ENCODE measurements at places on chromosomes 1 and 21.
A peak's percentile ranks its signal among the peaks of the same experiment; 100 is the strongest.

DNA sequence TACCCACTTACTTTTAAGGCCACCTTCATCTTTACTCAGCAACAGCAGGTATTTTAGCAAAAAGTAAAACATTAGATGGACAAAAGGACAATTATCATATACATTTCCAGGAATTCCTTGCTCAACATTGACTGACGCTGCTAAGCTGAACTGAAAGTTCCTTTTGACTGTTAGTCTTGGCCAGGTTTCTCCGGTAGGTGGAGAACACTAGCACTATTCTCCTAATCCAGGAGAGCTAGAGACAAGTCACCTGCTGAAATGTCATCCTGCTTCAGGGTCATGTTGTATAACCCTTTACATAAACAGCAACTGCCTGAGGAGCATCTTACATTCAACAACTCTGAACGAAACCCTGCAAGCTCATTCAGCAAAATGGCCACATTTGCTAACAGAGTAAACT, 109.0 kb upstream of the ESRRG start:
- DNase-seq = no peak

DNA sequence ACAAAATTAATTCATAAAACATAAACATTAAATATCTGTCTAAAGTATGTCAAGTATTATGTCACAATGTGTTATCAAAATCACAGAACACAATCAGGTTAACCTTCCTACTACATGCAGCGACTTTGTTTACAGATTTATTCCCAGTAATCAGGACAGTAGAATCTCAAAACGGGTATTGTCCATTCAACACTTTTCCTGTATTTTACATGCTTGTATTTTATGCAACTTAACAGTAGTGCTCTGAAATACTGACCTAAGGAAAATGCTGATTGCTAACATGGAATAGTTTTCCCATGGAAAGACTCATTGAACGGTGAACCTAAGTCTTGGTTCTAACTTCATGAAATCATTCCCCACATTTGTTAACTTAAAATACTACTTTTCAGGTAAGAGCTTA, 2.3 kb downstream of the SERBP1 start:
- no peak for DNase-seq

- DNase-seq = no peak
Measured at GRCh38 chr1:46532095-46532494, 19.4 kb downstream of the KNCN start.

GRCh38 chr1:44557778-44558177, 116.5 kb downstream of the TMEM53 start:
- no peak for DNase-seq

DNA sequence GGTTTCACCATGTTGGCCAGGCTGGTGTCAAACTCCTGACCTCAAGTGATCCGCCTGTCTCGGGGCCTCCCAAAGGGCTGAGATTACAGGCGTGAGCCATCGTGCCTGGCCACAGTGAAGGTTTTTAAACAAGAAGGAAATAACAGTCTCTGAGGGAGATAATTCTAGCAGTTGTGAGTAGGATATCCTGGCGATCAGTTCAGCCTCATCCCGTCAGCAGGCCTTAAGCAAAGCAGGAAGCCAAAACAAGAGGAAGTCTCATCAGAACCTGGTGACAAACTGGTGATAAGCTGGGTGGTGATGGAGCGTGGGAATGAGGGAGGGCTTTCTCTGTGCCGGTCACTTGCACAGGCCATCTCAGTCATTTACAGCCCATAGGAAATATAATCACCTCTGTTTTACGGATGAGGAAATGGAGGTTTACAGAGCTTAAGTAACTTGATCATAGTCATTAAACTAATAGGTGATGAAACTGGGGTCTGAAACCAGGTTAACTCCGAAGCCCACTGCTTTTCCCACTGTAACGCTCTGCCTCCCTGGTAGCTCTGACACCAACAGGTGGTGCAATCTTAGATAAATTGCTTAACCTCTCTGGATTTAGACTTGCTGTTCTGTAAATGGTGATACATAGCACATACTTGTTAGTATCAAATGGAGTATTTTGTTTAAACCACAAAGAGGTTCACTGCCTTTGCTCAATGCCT, 40.8 kb upstream of the A3GALT2 start:
- DNase-seq = no peak

DNA sequence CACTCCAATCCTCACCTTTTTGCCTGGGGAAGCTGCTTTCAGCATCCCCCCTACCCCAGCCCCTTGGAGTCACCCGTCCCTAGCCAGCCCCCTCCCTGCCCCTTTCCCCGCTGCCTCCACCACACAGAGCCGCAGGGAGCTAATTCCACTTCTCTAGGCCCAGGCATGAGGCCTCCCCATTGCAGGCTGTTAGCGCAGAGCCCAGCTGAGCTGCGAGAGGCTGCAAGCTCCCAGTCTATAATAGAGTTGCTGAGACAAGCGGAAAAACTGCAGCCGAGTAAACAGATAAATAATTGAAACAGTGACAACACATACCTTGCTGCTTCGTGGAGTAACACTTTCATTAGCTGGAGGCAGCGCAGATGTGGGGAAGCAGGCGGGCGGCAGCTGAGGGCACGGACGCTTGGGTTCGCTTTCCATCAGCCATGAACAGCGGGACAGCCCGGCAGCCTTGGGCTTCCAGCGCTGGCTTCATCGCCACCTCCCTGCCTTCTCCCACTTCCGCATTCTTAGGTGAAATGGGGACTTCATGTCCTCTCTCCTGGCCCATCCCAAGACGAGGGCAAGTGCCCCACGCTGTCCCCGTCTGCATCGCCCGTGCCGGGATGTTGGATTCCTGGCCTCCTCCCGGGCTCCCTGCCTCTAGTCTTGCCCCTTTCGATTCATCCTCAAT, 183.3 kb downstream of the IGSF21 start:
- no peak for DNase-seq

GRCh38 chr1:200079232-200079940, 51.9 kb downstream of the NR5A2 start:
- no peak for DNase-seq

DNA sequence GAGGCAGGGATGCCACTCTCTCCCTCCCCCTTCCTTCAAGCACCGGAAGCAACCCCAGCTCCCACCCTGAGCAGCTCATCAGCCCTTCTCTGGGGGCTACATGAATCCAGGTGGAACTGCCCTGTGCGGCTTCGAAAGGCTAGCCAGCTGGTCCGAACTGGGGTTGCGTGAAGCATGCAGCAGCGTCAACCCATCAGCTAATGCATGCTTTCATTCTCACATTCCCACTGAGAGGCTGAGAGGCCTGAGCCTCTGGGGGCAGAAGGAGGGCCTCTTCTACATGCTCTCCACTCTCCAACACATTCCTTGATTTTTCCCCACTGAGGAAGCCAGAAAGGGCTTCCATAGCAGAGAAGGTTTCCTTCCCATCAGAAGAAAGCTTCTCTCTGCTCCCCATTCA, 5.6 kb downstream of the RXRG start:
- DNase-seq = no peak

DNA sequence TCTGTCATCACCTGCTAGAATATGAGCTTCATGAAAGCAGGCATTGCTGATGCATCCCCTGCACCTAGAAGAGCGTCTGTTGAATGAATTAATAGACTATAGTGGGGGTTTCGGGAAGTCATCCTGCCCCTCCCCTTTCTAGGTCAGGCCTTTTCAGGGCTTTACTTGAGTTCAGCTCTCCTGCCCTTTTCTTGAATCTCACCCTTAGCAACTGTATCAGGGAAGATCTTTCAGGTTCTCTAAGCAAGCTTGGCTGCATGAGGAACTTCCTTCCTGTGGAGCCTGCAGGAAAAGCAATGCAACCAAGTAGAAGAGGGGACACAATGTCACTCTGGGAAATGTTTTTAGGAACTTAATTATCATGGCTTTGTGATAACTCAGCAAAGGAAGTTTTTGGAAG, 27.2 kb upstream of the KIAA0040 start:
- no peak for DNase-seq

DNA sequence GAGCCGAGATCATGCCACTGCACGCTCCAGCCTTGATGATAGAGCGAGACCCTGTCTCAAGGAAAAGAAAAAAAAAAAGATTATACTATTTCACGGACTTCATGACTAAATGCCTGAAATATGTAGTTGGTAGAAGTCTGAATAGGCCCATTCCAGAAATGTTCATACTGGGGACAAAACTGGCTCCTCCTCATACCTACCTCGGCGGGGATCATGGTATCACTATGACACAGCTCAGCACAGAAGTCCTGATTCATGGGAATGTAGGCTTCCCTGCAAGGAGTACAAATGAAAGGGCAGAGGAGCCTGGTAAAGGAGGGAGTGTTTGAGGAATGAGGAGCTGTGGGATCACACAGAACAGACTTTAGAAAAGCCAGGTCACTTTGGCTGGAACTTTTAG, 5.0 kb downstream of the SPATA46 start:
- DNase-seq = no peak

DNA sequence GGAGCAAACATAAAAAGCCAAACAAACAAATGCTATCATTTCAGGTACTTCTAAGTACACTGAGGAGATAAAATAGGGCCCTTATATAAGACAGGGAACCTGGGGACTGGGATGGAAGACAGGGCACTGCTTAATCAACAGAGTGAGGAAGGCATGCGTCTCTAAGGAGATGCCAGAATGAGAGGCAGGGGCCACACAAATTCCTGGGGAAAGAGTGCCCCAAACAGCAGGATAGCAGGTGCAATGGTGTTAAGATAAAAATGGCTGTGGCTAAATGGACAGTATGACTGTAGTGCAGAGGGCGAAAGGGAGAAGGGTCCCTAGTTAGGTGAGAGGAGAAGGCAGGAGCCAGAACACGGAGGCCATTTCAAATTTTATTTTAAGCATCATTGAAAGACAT, 113.9 kb downstream of the ZBTB18 start:
- no peak for DNase-seq

DNA sequence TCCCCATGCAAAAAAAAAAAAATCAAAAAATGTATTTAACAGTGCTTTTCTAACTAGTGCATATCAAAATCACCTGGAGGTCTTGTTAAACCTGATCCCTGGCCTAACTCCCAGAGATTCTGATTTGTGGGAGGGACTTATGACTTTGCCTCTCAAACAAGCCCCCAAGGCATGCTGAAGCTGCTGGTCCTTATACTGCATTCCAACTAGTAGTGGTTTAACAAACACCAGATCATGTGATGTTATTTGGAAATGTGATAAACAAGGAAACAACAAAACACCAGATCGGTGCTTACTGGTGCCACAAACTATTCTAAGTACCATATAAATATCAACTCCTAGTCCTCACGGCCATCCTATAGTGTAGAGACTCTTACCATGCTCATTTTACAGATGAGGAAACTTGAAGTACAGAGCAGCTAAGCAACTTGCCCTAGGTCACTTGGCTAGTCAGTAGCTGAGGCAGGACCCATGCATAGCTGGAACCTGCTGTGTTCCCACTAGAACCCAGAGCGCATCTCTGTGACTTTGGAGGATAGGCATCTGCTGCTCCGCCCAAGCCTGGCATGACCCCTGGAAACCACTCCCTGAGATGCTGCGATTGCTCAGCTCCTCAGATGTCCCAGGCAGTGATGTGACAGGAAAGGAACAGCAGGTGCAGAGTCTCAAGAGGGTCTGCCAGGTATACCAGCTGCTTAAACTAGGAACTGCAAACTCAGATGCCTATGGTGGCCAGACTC, 38.1 kb downstream of the SOX13 start:
- no peak for DNase-seq

GRCh38 chr1:201573030-201573429, 34.1 kb downstream of the NAV1 start:
- no peak for DNase-seq

- no peak for DNase-seq
Measured at GRCh38 chr1:176857632-176858031, 306.9 kb downstream of the ASTN1 start.

- DNase-seq = no peak
Measured at GRCh38 chr1:56538532-56538931, 40.8 kb downstream of the PLPP3 start.

GRCh38 chr21:39885119-39885848, 18.0 kb downstream of the PCP4 start:
- peak; percentile 40 for DNase-seq

- no peak for DNase-seq
Measured at GRCh38 chr21:17699524-17700189, 87.0 kb upstream of the BTG3 start.

DNA sequence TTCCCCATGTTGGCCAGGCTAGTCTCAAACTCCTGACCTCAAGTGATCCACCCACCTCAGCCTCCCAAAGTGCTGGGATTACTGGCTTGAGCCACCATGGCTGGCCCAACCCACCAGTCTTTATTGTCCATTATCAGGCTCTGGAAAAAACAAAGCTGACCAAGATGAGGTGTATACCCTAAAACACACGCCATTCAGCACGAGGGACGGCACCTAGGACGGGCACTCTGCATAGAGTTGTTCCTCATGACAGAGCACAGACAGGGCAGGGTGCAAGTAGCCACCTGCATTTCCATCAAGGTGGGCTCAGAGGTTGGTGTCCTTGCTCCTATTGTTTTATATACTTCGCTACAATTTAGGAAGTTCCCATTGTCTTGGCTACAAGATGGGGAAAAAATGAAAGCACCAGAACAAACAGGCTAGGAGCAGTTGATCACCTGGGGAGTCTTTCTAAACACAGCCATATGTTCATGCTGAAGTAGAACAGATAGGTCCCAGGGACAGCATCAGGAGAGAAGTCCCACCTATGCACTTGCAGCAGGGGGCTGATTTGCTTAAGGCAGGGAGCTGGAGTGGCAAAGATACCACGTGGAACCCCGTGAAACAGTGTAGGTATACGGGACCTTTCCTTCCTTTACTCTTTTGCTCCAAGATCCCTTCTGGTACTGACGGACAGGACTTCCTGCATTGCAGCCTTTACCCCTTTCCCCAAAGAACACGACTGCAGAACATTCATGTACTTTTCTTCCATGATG, 4.5 kb downstream of the KRTCAP2 start:
- no peak for DNase-seq

GRCh38 chr1:36562181-36562685, 79.5 kb upstream of the CSF3R start:
- DNase-seq = no peak

- no peak for DNase-seq
Measured at GRCh38 chr1:173415490-173415889, 61.6 kb upstream of the PRDX6 start.

GRCh38 chr1:206866062-206866461, 639 bp downstream of the IL20 start:
- no peak for DNase-seq

- DNase-seq = no peak
Measured at GRCh38 chr1:9676815-9677393, 25.4 kb downstream of the PIK3CD start.
